ENCODE measurements at places on chromosomes 3 and 15.

DNA sequence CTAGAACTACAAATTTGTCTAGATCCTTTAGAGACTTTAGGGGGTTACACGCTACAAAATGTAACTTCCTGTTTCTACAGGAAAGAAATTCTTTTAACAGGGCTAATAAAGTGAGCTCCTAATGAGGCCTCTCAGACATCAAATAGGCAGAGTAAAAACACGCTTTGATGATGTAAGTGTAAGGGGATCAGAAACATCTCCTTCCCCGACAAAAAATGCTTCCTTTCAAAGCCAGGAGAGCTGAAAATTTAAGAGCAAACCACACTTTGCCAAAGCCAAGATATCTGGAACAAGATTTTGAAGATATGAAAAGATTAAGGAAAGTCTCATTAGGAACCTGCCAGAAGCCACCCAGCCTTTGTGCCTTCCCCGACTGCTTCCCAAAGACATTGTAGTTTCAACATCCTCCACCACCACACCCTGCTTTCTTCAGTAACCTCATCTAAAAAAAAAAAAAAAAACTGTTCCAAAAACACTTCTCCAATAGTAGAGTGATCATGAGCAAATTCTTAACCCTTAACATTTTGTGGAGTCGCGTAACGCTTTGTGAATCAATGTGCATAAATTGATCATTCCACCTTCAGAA is 505.0 kb upstream of the THBS1 start:
- no peak for DNase-seq

DNA sequence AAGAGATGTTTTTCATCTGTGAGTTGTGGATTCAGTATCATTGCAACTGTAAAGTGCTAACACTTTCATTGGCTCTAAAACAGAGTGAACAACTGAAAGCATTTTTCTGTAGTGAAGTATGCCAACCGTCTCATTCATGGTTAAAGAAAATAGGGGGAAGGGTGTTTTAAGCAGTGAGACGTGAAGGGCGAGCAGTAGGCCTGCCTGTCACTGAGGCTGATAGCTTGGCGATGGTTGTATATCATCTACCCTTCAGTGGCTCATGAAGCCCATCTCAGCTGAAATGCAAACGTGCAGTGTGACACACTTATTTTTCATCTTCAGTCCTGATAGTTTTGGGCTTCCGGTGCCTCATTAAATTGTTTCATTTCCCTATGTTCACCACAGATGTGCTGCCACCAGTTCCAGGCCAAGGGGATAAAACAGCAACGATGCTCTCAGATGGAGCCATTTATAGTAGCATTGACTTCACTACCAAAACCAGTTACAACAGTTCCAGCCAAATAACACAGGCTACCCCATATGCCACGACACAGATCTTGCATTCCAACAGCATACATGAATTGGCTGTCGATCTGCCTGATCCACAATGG is 562.0 kb downstream of the ROBO2 start:
- DNase-seq: no peak

DNA sequence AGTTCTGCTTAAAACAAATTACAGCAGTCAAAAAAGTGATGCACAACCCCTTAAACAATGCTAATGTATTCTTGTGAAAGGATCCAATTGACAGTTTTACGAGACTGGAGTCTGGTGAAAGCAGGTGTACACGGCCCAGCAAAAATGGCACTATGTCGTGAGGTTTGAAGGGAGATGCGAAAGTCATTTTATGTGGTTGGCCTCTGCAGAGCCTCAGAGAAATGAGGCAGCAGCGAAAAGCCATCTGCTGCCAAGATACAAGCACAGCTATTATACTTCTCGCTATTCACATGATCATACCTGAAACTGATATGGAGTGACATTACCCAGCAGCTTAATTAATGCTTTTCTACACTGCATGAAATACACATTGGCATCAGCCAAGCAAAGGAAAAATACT is 36.4 kb downstream of the MECOM start:
- DNase-seq: no peak

DNA sequence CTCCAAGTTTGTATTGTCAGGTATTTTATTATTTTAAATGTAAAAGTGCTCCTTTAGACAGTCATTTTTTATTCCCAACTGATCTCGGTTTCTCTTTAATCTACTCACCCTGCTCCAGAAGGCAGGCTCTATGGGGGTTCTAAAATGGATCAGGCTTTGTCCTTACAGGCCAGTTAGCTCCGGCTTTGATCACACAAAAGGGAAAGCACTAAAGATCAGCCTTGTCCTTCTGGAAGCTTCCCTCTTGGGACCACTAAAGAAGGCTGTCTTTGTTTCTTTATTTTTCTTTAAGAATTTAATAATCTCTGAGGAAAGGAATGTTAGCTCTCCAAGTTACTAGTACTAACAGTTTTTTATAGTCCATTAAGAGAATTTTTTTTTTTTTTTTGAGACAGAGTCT is 560.5 kb upstream of the ZNF717 start:
- no peak for DNase-seq

GRCh38 chr3:33061782-33062181 is 35.2 kb downstream of the GLB1 start:
- peak; percentile 72 for DNase-seq

Measured in activated CD4-positive, alpha-beta memory T cell treated with anti-CD3 and anti-CD28 coated beads for 36 hours (primary cell).